Effector memory CD4-positive, alpha-beta T cell (primary cell): ENCODE measurements at places on chromosomes 1 and 21.
A peak's percentile ranks its signal among the peaks of the same experiment; 100 is the strongest.

- no peak overlapping the region for H3K4me3 ChIP-seq
- DNase-seq: no peak
- no peaks in the 10 kb centered on the region for H3K36me3 ChIP-seq
- H3K27ac ChIP-seq: no peak overlapping the region
These were observed 45.7 kb downstream of the APP start for GRCh38 chr21:26124896-26125295.

DNA sequence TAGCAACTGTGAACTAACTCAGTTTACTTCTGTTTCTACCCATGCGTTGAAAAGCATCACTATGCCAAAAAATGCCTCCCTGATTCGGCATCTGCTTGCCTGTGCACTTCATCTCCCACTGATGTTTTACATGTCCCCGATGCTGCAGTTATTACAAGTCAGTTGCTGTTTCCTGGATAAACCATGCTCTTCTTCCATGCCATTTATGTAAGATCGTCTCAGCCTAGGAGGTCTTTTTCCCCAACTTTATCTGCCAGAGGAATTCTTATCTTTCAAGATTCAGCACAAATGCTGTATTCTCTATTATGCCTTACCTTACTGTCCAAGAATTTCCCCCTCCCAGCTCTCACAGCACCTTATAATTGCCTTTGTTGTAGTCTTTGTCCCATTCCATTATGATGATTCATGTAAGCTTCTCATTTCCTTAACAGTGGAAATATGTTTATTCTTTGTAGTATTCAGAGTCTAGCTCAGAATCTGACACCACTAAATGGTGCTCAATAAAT, 30.0 kb downstream of the PRKACB start:
- no peak for DNase-seq
- no peak overlapping the region for H3K27ac ChIP-seq
- no peaks in the 10 kb centered on the region for H3K27me3 ChIP-seq

- no peaks in the 10 kb centered on the region for H3K4me1 ChIP-seq
- no peaks in the 10 kb centered on the region for H3K36me3 ChIP-seq
- no peaks in the 10 kb centered on the region for H3K27me3 ChIP-seq
- no peak overlapping the region for H3K27ac ChIP-seq
- DNase-seq: no peak
These were observed 61.9 kb upstream of the ADGRL2 start for GRCh38 chr1:81738875-81739274.

GRCh38 chr1:112715264-112716053, at the start of gene PPM1J:
PPM1J (minus strand) TSS chr1:112715332; CDS start chr1:112715301, 31 bp downstream.
- peak within 1 kb of the TSS; percentile 48 for H3K27ac ChIP-seq
- no peaks in the 10 kb centered on the region for H3K36me3 ChIP-seq
- peaks cover 26% of the 10 kb centered on the region for H3K4me1 ChIP-seq
- DNase-seq: peak; percentile 96
- peaks cover 7% of the 10 kb centered on the region for H3K27me3 ChIP-seq
- peak within 1 kb of the TSS; percentile 70 for H3K4me3 ChIP-seq

DNA sequence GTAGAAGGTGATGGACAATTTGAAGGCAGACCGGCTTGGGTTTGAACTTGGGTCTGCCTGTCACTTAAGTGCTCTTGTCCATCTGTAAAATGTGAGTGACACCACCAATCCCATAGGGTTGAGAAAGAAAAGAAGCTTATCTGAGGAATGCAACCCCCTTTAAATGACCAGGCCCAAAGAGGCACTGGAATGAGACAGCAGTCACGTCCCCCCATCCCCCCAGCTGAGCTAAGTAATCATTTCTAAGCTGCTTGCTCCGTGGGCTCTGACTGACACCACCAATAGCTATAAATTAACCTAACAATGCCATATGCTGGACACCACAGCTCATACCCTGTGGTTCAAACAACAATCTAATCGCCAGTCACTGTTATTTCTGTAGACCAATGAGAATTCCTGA, 15.1 kb downstream of the LCA5L start:
- H3K27ac ChIP-seq: no peak overlapping the region
- no peaks in the 10 kb centered on the region for H3K36me3 ChIP-seq
- H3K4me3 ChIP-seq: no peak overlapping the region
- no peaks in the 10 kb centered on the region for H3K4me1 ChIP-seq

DNA sequence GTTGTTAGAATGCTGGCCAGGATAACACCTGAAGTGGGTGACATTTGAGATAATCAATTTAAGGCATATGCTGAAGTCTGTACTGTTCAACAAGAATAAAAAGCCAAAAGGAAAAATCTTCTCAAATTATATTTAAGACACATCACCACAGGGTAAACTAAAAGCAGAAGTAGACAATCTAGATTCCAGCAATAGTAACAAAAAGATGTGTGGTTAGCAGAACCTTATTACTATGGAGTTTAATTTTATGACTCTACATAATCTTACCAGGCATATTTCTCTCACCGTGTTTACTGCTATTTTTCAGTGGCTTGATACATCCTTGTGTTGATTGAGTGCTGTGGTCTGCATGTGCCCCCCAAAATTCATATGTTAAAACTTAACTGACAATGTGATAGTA, 300.4 kb upstream of the ZP4 start:
- H3K27ac ChIP-seq: no peak overlapping the region
- no peak for DNase-seq
- H3K4me1 ChIP-seq: no peaks in the 10 kb centered on the region
- no peaks in the 10 kb centered on the region for H3K36me3 ChIP-seq

GRCh38 chr1:54016343-54017282, 1.4 kb downstream of the LDLRAD1 start:
- no peaks in the 10 kb centered on the region for H3K27me3 ChIP-seq
- no peak overlapping the region for H3K27ac ChIP-seq
- H3K36me3 ChIP-seq: no peaks in the 10 kb centered on the region
- H3K4me1 ChIP-seq: no peaks in the 10 kb centered on the region

GRCh38 chr1:150365941-150366340, 2.0 kb downstream of the RPRD2 start:
- H3K36me3 ChIP-seq: no peaks in the 10 kb centered on the region
- H3K27me3 ChIP-seq: no peaks in the 10 kb centered on the region
- peak overlapping the region; percentile 77 for H3K4me3 ChIP-seq
- H3K27ac ChIP-seq: peak overlapping the region; percentile 95

DNA sequence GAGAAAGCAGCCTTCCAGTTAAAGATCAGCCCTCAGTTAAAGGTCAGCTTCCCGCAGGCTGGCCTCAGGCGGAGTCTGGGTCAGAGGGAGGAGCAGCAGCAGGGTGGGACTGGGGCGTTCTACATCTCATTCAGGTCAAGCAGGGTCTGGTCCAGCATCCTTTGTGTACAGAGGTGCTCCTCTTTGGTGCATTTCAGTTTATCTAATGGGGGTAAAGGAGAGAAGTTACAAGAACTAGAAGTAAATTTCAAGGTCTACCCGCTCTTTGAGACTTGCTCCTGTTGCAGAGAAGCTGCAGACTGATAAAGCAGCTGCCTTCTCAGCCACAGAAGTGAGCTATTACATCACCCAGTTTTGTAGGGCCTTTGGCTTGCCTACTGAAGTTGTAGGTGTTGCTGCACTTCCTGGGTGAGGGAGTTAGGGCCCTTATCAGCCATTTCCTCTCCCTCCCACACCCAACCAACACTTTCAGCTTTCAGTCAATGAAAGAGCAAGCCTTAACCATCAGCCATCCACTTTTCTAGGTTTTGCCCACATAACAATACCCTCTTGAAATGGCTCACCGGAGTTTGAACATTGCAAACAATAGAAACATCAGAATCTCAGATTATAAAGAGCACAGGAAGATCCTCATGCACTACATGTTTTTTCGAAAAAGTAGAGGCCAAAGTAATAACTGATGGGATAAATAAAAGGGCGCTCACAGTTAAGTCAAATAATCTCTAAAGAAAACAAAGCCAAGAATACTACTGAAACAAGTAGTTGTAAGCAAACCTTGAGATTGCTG, 2.8 kb upstream of the NUP210L start:
- H3K27me3 ChIP-seq: no peaks in the 10 kb centered on the region
- peaks cover 34% of the 10 kb centered on the region for H3K36me3 ChIP-seq
- H3K27ac ChIP-seq: peak overlapping the region; percentile 71
- peaks cover 24% of the 10 kb centered on the region for H3K4me1 ChIP-seq
- H3K4me3 ChIP-seq: peak overlapping the region; percentile 23

- H3K36me3 ChIP-seq: no peaks in the 10 kb centered on the region
- H3K4me3 ChIP-seq: no peak overlapping the region
- H3K4me1 ChIP-seq: peaks cover 2% of the 10 kb centered on the region
- H3K27ac ChIP-seq: no peak overlapping the region
- no peaks in the 10 kb centered on the region for H3K27me3 ChIP-seq
These were observed 6.2 kb upstream of the SLAMF1 start for GRCh38 chr1:160652924-160653619.

- no peaks in the 10 kb centered on the region for H3K4me1 ChIP-seq
- no peak overlapping the region for H3K4me3 ChIP-seq
- H3K27me3 ChIP-seq: no peaks in the 10 kb centered on the region
- no peak overlapping the region for H3K27ac ChIP-seq
- no peaks in the 10 kb centered on the region for H3K36me3 ChIP-seq
- DNase-seq: no peak
These were observed 541.3 kb downstream of the DPYD start for GRCh38 chr1:97379387-97380075.
